Endothelial cell of umbilical vein (primary cell): ENCODE measurements at places on chromosomes 5 and 9. TPM values are rescaled to one million over a fixed set of nuclear protein-coding genes. Genes with fewer than 3 reads are reported as not detected.

- DNase-seq, result no peak
Measured at GRCh38 chr9:123656565-123656964, 273.4 kb downstream of the DENND1A start.

- no peak for DNase-seq
Measured at GRCh38 chr9:25310961-25311360, 367.3 kb downstream of the TUSC1 start.

GRCh38 chr9:125752070-125752628 is 5.0 kb downstream of the PBX3 start:
- no peak for DNase-seq

GRCh38 chr5:170235876-170236864 is 3.4 kb downstream of the C5orf58 start:
- DNase-seq, result no peak

The SAPCD2 gene
- 24.3 and 27.8 TPM in 2 replicates for total RNA-seq

The SH2D3C gene
- total RNA-seq, result 95.0 and 102 TPM in 2 replicates

The SRD5A1 gene
- 12.4 and 14.8 TPM in 2 replicates for total RNA-seq

The PRLR gene
- total RNA-seq, result not detected in 2 replicates

The CARD6 gene
- total RNA-seq, result 21.1 and 23.8 TPM in 2 replicates

DNA sequence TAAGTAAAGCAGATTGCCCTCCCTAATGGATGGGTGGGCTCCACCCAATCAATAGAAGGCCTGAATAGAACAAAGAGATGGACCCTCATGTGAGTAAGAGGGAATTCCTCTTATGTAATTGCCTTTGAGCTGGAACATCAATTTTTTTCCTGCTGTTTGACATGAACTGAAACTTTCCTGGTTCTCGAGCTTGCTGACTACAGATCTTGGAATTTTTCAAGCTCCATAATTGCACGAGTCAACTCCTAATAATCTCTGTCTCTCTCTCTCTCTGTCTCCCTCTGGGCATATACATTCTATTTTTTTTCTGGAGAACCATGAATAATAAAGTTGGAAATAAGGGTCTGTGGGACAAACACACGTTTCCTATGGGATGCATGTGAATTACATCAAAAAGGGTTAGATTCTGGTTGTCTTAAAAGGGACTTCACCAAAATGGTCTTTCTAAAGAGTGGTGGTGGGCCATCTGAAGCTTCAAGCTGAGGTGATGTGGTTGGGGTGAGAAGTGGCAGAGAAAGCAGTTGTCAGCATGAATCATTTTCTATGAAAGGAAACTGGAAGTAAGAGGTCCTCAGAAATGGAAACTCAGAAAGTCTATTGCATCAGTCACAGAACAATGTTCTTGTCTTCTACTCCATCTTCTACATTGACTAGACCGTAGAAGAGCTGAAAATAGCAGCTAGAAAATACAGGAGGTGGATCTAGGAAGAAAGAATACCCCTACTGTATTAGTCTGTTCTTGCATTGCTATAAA is 47.0 kb upstream of the HOMER1 start:
- DNase-seq, result no peak

The SLC36A3 gene
- not detected in 2 replicates for total RNA-seq

DNA sequence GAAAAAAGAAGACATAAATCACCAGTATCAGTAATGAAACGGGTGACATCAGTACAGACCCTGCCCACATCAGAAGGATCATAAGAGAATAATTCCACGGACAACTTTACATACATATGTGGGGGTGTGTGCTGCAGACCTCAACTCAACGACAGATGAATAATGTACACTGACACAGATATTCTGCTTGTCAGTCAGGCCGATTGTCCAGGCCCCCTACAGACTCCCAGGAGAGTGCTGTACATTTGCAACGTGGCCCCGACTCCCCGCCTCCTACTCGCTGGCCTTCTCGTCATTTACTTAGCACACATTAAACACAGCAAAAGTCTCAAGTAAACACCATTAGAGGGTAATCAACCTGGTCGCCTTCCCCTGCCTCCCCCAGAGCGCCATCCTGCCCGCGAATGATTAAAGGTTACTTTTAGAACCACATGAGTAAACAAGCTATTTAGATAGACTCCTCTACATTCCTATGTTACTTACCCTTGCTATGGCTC is 3.5 kb upstream of the TMED9 start:
- no peak for DNase-seq

DNA sequence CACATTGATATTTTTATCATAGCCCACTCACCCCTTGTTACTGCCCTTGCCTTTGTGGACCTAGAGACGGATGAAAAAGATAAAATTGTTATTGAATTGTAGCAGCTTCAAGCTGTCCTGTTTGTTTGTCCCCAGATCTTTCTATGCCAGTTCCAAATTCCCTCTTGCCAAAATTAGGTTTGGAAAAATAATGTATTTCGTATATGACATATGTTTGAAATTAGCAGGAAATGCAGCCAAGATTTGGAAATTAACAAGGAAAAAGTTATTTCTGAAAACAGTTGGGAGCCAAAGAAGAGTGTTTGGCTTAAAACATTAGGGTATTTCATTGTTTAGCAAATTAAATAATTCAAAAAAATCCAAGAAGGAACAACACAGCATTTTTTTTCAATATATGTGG is 33.5 kb downstream of the SPATA31D1 start:
- DNase-seq, result no peak

DNA sequence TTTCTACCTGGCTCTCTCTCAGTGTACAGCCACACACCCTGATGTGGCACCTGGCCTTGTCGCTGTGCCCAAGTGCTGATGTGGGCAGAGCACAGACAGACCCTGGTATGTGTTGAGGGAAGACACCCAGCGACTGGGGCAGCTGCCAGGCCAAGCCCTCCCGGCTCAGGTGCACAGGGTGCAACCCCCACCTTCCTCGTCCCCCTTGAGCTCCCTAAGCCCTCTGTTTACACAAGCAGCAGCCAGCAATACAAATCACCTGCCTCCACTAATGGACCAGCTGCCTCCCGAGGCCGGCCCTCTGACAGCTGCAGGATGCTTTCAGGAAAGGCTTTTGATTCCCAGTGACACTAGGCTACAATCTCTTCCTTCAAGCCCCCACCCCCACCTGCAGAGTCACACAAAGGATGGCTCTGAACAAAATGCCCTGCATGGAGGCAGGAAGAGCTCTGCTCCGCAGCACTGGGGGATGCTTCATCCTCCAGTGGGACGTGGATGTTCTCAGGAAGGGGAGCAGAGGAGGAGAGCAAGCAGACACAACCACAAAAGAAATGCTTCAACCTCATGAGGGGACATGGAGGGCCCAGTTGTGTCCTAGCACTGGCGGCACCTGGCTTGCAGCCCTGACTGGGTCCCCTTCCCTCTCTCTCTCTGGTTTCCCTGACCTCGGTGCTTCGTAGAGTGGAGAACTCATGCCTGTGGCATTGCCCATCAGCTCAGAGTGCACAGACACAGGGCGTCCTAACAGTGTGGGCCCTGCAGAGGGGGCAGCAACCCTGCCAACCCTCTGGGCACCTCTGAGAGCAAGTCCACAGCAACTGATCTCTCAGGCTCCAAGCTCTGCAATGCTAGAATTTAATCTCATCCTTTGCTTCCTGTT is 140.8 kb downstream of the BARX1 start:
- DNase-seq, result no peak

GRCh38 chr5:83450183-83450966 is 21.2 kb upstream of the VCAN start:
- DNase-seq, result peak; percentile 36

GRCh38 chr5:41776435-41776834 is 93.8 kb downstream of the OXCT1 start:
- peak; percentile 41 for DNase-seq

DNA sequence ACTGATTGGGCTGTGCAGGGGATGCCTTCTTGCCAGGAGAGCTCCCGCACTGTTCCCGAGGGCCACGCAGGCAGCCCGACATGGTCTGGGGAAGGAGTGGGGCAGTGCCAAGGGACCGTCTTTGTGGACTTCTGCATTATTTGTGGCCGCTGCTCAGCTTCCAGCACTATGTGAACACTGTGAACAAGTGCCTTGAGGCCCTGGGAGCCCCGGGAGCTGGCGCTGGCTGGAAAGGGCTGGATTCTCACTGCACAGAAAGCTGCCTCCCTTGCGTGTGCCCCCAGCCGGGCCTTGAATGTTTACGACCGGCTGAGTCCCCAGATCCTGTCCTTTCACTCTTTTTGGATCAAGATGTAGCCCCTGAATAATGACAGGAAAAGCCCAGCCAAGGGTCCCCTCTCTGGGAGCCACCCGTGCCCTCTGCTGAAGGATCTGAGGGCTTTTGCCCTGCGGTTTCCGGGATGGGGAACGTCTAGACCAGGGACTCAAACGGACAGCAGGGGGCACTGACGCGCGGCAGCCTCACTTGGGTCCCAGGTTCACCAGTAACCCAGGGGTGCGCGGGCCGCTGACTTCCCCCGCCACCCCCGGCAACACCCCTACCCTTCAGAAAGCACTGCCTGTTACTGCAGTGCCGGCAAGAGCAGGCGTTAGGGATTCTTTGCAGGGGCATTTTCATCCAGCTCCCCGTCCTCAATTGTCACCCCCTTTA is 98.9 kb upstream of the FCN2 start:
- DNase-seq, result no peak

DNA sequence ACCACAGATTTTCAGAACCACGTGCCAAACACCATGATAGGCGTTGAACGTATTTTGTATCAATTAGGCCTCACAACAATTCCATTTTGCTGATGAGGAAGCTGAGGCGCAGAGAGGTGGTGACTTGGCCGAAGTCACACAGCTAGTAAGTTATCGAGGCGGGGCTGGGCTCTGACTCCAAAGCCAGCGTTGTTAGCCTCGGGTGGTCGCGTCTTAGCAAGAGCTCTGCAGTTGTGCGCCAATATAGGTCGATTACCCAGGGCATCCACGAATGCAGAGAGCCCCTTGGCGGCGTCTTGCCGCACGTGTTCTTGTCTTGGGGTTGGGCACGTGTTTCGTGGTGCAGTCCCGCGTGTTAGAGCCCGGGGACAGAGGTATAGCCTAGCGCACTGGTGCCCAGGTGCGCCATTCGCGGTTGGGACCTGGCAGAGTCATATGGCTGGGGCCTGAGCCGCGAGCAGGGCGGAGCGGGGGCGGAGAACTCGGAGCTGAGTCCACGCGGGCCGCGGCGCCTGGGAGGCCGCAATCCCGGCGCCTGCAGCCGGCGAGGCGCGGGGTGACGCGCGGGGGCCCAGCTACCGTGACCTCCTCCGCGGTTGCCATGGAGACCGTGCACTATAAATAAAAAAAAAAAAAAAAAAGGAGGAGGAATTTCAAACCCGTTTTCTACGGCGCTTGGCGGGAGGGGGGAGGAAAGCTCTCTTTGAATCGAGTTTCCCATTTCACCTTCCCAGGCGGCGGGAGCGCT is 62.3 kb downstream of the CXXC5 start:
- DNase-seq, result no peak

DNA sequence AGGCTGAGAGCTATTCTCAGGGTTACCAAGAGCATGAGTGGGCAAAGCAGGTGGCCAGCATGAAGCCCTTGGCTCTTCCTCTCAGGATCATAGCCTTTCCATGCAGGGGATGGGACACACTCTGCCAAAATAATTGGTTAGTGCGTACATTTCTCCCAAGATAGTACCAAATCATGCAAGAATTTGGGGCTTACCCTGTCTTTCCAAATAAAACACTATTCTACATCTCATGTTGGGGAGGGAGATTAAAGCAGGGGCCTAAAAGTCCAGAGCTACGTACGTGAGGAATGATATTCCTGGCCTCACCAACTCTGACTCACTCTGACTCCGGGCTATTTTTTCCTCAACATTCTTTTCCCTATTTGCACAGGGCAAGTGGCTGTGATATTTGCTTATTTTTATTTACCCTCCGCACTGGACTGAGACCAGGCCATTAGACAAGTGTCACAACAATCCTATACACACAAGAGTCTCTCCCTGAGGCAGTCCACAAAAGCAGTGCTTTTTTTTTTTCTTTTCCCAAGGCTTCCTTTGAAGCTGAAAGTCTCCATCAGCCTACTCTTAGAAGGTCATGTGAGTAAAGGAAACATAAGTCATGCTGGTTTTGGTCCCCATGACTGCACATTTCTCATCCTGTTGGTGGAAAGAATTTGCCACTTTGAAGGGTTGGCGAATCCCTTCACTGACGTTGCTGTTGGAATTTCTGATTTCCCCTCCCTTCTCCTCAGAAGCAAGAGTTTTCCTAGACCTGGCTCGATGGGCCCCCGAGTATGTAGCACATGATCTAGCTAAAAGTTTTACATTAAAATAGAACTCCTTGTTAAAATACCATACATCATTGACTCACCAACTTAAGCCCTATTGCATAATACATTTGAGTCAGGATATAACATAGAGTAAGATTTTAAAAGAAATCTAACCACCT is 40.0 kb downstream of the TMEM252 start:
- no peak for DNase-seq

The IFNA7 gene
- total RNA-seq, result not detected in 2 replicates

The ACTL7B gene
- not detected in 2 replicates for total RNA-seq

The MYMK gene
- not detected in 2 replicates for total RNA-seq

GRCh38 chr5:56070851-56071465 is 76.2 kb upstream of the IL6ST start:
- peak; percentile 37 for DNase-seq

GRCh38 chr9:28607843-28608242 is 1034.6 kb upstream of the C9orf72 start:
- DNase-seq, result no peak

The NR2F1-AS1 gene
- total RNA-seq, result 13.8 and 15.2 TPM in 2 replicates

GRCh38 chr9:10661994-10662393 is 49.2 kb upstream of the PTPRD start:
- no peak for DNase-seq

DNA sequence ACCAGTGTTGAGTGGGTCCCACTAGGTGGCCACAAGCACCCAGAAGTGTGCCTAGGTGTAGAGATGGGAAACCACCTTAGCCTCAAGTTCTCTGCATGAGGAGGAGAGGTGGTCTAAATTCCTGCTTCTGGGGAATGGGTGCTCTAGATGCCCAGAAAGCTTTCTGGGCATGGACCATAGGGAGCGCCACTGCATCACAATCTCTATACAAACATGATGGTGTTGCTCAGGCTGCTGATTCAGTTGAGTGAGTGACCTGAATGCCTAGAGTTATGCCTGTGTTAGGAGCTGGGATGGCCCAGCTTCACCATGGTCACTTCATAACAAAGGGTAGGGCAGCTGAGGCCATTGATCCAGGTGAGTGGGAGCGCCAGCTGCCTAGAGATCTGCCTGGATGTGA is 667.9 kb upstream of the ARRDC3 start:
- DNase-seq, result no peak

GRCh38 chr5:172733131-172733973 is 37.6 kb downstream of the DUSP1 start:
- peak; percentile 62 for DNase-seq

DNA sequence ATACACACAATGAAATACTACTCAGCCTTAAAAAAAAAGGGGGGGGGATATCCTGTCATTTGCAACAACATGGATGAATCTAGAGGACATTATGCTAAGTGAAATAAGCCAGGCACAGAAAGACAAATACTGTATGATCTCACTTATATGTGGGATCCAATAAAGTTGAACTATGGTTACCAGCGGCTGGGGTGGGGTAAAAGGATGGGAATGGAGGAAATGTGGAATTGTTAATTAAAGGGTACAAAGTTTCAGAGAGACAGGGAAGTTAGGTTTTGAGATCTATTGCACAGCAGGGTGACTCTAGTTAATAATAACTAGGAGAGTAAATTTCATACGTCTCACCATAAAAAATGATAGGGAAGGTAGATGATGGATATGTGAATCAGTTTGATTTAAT is 76.2 kb upstream of the ZNF608 start:
- no peak for DNase-seq

The CDH9 gene
- not detected in 2 replicates for total RNA-seq

- DNase-seq, result peak; percentile 8
Measured at GRCh38 chr9:133429641-133430161, 7.5 kb downstream of the ADAMTS13 start.

- no peak for DNase-seq
Measured at GRCh38 chr5:172971482-172971881, 12.1 kb upstream of the ATP6V0E1 start.

GRCh38 chr9:8733131-8733954 is 933.8 kb upstream of the DMAC1 start:
- peak; percentile 43 for DNase-seq

The RIC1 gene
- 23.5 and 24.8 TPM in 2 replicates for total RNA-seq
